ENCODE measurements at places on chromosomes 16 and 17.

GRCh38 chr17:59620518-59621259 is 994 bp downstream of the CLTC start:
- DNase-seq, result peak; percentile 6

GRCh38 chr17:72665852-72666851 is 426.3 kb downstream of the SLC39A11 start:
- no peak for DNase-seq

GRCh38 chr17:73089322-73090317 is 2.9 kb downstream of the SLC39A11 start:
- DNase-seq, result no peak

GRCh38 chr16:55955424-55955823 is 80.3 kb upstream of the CES5A start:
- DNase-seq, result no peak

DNA sequence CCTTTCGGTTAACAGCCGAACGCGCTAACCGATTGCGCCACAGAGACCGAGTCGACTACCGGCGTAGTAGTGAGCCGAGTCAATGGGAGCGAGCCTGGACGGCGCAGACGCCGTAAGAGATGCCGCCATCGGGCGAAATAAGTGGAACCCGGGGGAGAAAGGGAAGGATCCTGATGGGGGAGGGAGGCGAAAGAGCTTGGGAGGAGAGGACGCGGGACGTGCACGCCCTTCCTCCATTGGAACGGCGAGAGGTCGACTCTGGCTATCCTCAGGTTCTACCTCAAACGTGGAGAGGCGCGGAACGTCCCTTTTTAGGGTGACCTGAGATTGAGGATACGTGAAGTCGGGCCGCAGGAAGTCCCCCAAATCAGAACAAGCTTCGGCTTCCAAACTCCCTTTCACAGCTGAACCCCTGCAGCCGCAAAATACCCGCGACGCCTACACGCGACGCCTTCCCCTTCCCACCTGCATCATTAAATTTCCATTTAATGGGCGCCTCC is 683 bp upstream of the PSMB3 start:
- peak; percentile 90 for DNase-seq

GRCh38 chr17:66637491-66637890 is 197.4 kb upstream of the CACNG5 start:
- DNase-seq, result no peak

DNA sequence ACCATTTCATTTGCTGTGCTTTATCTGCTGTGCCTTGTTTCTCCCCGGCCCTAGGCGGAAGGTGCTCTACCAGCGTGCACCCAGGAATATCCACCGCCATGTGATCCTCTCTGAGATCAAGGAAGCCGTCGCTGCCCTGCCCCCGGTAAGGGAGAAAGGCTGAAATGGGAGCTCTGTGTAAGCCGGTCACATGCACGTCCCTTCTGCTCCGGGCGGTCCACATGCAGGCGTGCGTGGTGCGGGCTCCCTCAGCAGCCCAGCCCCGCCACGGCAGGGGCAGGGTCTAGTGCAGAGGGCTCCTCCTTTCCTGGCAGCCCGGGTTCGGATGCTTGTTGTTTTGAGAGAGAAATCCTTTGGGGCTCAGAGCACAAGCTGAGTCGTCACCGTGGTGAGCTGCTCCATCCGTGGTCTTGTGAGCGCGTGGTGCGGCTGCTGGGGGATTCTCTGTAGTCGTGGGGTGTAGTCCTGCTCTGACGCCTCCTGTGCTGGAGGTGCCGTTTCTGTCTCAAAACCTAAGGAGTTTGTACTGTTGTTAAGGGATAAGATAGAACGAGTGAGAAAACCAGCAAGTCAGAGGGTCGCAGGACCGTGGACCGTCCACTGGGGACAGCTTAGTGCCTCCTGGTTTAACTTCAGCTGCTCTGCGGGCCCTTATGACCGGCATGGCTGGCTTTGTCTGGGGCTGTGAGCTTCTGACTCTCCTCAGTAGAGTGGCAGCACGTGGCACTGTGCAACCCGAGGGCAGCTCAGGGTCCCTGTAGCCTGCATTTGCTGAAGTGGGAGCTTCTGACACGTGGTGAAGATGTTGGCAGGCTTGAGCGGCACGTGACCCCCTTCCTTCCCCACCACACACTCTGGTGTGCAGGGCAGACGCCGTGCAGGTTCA is 12.3 kb upstream of the MC1R start:
- no peak for DNase-seq

GRCh38 chr16:56269811-56270684 is 78.8 kb downstream of the GNAO1 start:
- no peak for DNase-seq

GRCh38 chr17:82787081-82787848 is 35.4 kb downstream of the TBCD start:
- no peak for DNase-seq

DNA sequence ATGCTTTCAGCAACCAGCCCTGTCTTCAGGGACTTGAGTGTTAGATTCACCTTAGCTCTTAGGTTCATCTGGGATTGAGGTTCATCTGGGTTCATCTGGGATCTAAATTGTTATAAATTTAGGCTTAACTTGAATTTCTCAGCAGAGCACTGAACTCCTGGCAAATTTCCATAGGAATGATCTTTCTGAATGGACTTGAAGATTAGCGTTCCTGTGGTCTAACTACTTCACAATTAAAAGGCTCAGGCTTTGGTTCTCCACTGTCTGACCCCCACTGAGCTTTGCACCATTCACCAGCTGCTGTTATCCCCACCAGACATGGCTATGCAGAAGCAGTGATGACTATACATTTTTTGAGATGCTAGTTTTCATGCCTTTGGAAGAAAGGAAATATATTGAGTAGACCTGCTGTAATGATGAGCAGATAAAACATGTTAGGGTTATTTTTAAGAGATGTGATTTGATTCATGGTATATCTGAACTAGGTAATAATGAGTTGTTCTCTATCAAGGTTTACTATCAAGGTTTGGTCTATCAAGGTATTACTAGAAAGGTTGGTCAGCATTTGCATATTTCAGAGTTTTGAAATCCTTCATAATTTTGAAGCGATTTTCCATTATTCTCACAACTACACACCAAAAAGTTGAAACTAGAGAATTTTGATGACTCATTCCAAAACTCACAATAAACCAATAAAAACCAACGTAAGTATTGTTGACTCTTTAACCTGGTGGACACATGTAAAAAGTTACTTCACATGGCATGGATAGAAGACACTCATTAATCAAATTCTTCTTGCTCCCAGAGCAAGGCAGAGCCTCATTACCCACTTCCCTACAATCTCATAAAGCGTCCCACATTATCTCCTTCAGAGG is 71.7 kb downstream of the SNX11 start:
- DNase-seq, result no peak

DNA sequence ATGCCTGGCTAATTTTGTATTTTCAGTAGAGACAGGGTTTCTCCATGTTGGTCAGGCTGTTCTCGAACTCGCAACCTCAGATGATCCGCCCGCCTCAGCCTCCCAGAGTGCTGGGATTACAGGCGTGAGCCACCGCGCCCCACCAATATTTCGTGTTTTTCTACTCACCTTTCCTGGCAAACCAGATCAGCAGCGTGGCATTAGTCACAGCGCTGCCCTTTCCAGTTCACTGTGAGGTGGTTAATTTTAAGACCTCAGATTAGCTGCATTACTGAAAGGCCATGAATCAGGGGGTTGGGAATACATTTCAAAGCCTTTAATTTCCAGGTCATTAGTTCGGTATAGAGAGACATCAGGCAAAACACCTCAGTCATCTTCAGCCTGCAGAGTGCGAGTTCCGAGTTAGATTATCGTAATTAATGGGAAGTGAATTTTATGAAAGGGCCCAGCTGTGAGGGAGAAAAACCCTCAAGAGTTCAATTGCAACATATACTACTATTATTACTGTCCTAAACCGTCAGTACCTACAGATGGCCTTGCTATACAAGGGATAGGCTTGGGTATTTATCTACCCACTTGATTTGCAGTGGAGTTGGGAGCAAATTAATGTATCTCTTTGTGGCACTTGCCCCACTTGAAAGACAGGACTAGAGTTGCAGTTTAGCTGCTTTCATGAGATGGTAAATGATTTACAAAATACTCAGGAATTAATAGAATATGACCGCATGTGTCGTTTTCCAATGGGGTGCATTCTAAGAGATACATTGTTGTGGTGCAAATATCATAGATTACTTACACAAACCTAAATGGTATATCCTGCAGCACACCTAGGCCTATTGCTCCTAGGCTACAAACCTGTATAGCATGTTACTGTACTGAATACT is 2.1 kb upstream of the USP32 start:
- DNase-seq, result no peak

- no peak for DNase-seq
Observed at GRCh38 chr17:11853321-11854151, 143.7 kb downstream of the ZNF18 start.

DNA sequence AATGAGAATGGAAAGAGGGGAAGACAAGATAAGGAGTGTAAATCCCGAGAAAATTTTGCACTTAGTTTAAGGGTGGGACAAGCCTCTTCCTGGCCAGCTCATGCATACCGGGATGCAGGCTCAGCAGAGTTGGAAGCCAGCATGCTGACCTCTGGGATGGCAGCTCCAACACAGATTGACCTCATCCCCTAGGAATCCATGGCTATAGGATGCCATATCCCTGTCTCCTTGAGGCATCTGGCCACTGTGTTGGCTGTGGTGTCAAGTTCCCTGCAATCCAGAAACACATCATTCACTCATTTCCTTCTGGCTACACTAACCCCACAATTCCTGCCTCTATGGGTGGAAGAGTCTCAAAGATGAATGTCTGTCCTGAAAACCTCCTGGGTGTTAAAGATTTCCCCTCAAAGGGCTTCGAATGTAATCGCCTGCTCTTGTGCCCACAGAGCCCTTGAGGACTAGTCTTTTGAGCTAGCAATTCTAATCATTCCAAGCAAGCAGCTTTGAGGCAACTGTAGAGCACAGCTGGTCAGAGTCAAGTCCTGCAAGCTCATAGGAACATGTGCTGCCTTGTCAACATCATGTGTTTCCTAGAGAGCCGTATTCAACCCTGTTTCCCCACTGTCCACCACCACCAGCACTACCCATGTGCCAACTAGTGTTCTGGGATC is 141.4 kb downstream of the PMP22 start:
- DNase-seq, result no peak

DNA sequence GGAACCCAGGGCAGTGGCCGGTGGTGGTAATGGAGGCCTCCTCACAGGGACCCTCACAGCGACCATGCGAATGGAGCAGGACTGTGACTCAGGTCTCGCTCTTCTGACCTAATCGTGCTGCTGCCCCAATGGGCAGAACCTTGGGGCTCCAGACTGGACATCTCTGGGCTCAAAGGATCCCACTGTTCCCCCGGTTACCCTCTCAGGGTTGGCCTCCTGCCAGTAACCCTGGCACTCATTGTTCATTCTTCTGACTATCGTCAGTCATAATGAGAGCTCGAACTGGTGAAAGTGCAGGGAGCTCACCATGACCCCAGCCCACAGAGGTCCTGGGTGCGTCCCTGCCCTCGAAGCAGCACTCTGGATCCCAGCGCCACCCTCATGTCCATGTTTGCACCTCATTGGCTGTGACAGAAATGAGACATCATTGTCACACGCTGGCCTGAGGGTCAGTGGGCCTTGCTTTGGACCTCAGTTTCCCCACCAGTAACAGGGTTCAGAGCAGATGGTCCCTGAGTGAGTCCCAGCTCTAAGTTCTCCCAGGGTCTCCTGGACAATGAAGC is 4.0 kb upstream of the NPRL3 start:
- DNase-seq, result no peak

DNA sequence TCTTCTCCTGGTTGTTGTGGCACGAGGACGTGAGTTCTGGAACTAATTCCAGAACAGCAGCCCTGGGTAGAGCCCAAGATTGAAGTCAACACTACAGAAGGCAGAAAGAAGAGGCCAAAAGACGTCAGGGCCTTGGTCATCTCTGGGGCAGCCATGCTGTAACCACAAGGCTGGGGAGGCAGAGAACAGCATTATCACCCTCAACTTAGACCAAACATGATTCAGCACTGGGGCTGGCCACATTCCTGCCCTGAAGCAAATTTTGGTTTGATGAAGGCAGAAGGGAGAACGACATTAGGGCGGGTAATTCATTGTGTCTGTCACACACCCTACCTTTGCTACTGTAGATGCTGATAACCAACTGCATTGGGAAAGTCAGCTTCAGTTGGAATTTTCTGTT is 9.7 kb upstream of the ALOX15B start:
- no peak for DNase-seq

- DNase-seq, result no peak
Observed at GRCh38 chr16:65119435-65119834, 2.4 kb downstream of the CDH11 start.

GRCh38 chr16:89700649-89701424 is 668 bp downstream of the SPATA2L start:
- DNase-seq, result no peak

GRCh38 chr16:19578378-19578971 is 23.0 kb downstream of the VPS35L start:
- DNase-seq, result no peak

DNA sequence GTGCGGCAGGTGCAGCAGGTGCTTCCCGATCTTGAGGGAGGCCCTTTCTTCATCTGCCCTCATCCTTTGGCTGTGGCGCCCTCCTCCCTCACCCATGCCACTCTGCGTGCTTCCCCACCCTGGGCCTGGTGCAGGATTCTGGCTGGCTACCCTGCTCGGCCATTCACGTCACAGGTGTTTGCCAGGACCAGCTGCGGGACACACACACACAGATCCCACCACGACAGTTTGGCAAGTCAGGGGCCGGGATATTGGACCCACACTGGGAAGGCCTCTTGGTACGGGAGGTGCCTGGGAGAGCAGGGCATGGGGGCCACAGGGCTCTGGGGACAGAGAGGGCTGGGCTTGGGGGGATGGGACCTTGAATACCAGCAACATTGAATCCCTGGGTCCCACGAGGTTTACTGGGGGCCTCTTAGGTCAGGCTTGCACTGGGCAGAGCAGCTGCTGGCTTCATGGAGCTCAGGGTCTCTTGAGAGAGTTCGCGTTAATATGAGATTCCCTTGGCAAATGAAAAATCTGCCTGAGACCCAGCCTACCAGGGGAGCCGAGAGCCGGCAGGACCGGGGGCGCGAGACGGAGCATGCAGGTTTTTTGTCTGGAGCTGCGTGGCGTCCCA is 15.1 kb downstream of the ADCY7 start:
- DNase-seq, result no peak

DNA sequence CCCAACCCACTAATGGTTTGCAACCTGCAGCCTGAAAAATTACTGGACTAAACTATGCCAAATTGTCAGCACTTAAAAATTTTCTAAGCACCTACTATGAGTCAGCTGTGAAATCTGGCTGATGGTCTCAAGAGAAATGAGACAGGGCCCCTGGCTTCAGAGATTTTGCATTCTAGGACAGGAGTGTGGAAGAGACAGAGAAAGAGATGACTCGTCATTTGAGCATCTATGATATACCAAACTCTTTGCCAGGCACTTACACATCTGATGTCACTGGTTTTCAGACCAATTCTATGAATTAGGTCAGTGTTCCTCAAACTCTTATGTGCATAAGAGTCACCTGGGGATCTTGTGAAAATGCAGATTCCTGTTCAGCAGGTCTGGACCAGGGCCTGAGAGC is 44.4 kb downstream of the CLEC19A start:
- DNase-seq, result no peak

DNA sequence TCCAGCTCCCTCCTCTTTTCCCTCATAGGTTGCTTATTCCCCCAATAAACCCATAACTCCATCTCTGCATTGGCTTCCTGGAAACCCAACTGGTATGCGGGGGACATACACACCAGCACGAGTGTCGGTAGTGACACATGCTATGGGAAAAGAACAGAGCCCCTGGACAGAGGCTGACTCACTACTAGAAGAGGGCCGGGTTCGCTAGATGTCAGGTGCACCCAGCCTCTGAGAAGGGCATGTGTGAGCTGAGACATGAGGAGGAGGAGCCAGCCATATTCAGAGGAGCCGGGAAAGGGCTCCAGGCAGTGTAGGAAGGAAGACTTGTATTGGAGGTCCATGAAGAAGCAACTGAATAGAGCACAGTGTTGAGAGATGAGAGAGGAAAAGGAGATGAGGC is 241.1 kb downstream of the SOX9 start:
- DNase-seq, result no peak
